ENCODE measurements at places on chromosomes 2 and 18.

DNA sequence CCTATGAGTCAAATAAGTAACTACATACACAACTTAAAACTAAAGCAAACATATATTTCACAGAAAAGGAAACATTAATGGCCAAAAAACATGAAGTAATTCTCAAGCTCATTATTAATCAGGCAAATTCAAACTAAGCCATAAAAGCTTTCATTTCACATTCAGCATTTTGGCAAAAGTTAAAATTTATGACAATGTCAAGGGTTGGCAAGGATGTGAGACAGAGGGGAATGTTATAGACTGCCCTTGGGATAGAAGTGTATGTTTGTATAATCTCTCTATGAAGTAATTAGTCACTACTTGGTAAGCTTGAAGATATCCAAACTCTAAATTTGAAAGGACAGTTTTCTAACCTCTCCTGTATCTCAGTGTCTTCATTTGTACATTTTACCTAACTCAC, 539.4 kb downstream of the RIT2 start:
- no peak for DNase-seq

DNA sequence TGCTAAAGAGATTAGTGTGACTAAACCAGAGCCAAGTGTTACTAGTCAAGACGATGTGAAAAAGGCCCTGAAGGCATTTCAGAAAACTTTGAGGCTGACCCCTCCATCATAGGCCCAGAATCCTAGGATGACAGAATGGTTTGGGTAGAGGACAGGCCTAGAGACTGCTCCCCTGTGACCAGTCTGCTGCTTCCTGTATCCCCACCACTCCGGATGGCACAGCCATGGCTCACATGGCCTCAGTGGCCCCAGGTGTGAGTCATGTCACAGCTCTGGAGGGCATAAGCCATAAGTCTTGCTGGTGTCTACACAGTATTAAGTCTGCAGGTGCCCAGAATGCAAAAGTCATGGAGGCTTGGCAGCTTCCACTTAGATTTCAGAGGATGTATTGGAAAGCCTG, 12.4 kb upstream of the STAT1 start:
- no peak for DNase-seq

GRCh38 chr2:5465859-5466258, 226.3 kb upstream of the SOX11 start:
- DNase-seq = no peak

- DNase-seq = no peak
These were observed 134.5 kb downstream of the NBAS start for GRCh38 chr2:15426606-15427005.

GRCh38 chr2:215917953-215918620, 95.3 kb downstream of the MREG start:
- DNase-seq = no peak

DNA sequence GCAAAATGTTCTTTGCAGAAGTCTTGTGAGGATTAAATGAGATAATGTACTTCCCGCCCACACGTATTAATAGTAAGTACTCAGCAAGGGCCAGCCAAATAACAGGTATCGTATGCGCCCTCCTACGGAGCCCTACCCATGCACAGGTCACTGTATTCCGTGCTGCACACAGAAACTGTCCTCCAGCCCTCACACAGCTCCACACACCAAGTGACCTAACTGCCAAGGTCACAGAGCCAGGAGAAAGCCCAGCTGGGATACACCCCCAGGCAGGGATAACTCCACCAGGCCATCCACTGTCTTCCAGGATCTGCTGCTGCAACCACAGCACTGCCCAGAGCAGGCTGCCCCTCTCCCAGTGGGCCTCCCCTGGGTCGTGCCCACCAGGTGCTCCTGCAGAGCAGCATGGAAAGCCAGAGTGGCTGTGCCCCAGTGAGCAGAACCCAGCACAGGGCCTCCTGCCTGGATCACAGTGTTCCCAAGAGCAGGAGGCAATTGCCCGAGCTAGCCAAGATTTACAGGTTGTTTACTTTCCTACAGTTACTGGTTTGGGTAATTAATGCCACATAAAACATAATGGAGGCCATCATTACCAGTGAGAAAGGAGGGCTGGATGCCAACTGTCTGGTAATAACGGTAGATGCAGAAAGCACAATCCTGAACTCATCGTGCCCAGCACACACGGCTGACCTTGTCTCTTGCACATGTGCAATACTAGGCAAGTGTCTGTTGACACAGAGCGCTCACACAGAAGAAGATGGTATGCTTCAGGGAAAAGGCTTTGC, 24.4 kb downstream of the TFCP2L1 start:
- no peak for DNase-seq

GRCh38 chr2:237208373-237209260, 122.9 kb downstream of the COPS8 start:
- DNase-seq = no peak

DNA sequence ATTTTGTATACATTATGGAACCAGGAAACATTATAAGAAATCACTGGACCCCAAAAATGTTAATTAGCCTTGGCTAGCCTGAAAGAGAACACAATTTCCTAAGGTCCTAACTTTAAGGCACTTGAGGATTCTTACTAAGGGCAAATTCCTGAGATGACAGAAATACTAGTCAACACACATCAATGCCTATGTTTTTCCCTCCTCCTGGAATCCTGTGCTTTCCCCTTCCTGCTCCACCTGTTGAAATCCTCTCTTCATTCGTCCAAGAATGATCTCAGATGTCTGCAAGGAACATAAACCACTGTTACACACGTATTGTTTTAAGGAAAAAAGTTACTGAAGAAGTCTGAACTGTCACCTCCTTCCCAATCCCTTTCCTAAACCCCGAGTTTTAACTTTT, 21.2 kb upstream of the DARS1 start:
- no peak for DNase-seq

GRCh38 chr18:9648431-9649163, 34.2 kb upstream of the PPP4R1 start:
- no peak for DNase-seq

- DNase-seq = no peak
These were observed 67.7 kb downstream of the FAM210A start for GRCh38 chr18:13658436-13659204.

GRCh38 chr2:182319556-182320505, 107.0 kb downstream of the PDE1A start:
- no peak for DNase-seq

- peak; percentile 62 for DNase-seq
These were observed 234.0 kb downstream of the ZNF516 start for GRCh38 chr18:76260941-76261472.

DNA sequence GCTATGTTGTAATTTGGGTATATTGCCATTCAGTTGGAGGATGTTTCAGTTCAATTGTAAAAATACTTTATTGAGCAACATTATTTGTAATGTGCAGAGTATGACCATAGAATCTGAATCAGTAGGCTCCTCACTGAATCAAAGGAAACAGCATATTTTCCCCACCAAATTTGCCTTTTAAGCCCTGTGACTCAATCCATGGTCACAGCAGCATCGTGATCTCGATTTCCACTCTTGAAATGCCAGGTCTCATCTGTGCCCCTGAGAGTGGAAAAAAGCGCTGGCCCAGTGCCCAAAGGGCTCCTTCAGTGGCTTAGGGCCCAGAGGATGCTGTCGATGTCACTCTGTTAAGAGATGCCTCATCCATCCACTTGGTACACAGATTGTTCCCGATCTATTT, 57.5 kb downstream of the FHOD3 start:
- no peak for DNase-seq

DNA sequence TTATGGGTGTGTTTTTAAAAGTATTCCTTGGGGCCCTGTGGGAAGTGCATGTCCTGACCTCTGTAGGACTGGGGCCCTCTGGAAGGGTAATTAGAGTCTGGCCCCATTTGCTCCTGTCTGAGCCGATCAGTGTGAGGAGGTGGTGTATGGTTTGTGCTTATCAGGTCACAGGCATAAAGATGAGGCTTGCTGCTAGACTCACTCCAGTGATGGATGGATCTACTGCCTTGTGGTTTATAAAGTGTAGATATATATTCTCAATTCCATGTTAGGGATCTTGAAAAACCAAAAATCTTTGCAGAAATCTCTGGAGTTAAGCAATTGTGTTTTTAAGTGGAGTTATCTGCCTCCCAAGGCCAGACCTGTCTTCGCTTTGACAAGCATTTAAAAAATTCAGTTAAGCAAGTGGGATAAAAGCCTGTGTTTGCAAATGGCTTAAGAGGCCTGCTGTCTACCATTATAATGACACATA, 182.4 kb downstream of the PTPRM start:
- DNase-seq = no peak

DNA sequence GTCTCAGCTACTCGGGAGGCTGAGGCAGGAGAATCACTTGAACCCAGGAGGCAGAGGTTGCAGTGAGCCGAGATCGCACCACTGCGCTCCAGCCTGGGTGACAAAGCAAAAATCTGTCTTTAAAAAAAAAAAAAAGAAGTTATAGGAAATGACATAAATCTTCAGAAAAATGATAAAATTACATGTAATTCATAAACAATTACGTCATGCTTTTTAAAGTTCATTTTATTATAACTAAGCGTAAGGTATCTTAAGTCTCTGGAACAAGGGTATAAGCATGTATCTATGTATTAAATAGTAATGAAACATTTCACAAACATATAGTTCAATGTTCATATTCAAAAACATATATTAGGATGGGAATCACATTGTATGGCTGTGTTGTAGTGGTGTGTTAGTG, 425.9 kb downstream of the SPAG16 start:
- DNase-seq = no peak

DNA sequence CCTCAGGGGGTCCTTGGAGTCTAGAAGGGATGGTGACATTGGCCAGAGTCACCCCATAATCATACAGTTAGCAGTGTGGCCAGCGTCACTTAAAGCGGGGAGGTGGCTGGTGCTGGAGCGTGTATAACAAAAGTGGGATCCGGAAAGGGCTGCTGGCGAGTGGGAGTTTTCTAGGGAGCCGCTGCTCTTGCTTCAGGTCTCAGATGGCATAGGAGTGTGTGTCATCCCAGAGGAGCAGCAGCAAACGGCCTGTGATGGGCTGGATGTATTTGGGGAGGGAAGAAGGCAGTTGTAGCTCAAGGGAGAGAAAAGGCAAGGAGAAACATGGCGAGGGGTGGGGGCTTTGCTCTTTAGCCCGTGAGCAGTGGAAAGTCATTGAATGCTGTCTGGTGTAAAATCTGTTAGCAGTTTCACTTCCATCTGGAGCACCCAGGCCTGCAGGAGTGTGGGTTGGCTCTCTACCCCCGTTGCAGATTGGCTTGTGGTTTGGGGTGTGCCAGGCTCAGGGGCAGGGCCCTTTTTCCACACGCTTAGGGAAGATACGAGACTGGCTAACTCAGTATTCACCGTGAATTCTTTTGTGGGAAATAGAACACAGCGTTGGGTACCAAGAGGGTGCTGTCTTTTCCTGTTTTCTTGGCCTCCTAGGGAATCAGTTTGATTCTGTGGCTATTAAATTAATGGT, 120.5 kb downstream of the AGAP1 start:
- DNase-seq = no peak

DNA sequence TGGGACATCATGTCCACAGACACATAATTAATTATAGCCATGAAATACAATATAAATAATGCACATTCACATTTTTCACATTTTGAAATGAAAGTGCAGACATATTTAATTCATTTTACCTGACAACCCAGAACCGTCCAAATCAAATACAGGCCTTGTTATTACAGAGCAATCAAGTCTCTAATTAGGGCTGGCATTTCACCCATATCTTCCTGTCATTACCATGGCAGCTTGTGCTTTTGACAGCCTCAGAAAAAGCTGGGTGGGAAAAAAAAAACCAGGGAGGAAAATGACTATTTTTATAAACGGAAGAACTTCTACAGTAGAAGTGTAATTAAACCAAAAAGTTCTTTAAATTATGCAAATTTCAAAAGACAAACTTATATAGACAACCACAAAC, 436.4 kb downstream of the FBXO15 start:
- no peak for DNase-seq

GRCh38 chr2:229578052-229578846, 136.1 kb downstream of the DNER start:
- DNase-seq = peak; percentile 18

DNA sequence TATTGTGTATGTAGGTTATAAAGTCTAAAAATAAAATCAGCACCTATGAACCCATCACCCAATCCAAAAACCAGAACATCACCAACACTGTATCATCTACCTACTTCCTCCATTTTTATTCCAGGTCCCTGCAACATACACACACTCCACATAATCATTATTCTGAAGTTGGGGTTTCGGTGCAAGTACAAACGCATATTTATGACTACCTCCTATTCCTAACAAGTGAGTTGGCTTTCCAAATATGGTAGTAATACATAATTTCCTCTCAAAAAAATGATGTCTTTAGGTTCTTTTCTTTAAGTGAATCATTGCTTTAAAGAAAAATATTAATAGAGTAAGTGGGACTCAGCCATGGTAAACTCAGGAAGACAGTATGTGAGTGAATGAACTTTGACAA, 3.3 kb downstream of the ACVR1 start:
- DNase-seq = no peak

GRCh38 chr18:63177919-63178821, 141.4 kb downstream of the BCL2 start:
- DNase-seq = peak; percentile 38

DNA sequence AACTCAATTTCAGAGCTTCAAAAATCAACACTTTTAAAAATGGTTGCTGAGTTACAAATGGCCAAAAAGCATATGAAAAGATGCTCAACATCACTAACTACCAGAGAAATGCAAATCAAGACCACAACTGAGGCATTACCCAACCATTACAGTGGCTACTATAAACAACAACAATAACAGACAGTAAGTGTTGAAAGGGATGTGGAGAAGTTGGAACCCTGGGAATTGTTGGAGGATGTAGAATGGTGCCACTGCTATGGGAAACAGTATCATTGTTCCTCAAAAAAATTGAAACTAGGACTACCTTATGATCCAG, 173.3 kb upstream of the SPRED2 start:
- DNase-seq = no peak

- DNase-seq = no peak
These were observed 26.8 kb downstream of the TNP1 start for GRCh38 chr2:216833061-216833460.

- DNase-seq = no peak
These were observed 67.5 kb downstream of the FASTKD2 start for GRCh38 chr2:206832873-206833272.

Data from neural progenitor cell (in vitro differentiated cells).